ENCODE measurements at places on chromosomes 1 and 21. TPM values are rescaled to one million over a fixed set of nuclear protein-coding genes. Genes with fewer than 3 reads are reported as not detected.

AGMAT gene
- not detected for total RNA-seq

BATF3 gene
- 1.8 TPM for total RNA-seq

DNA sequence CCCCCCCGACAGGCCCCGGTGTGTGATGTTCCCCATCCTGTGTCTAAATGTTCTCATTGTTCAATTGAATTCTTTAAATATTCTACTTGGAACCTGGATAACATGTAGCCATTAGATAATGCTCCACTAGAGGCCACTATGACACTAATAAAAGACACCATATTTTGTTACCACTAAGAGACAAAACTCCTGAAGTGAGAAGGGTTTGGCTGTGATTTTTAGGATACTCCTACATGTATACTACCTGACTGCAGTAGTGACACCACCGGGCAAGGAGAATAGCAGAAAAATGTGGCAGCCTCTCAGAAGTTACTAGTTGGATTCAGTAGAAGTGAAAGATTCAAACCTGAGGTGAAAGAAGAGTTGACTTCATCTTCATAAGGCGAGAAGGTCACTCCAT is 36.0 kb downstream of the F5 start:
- no peak for DNase-seq

- no peak for DNase-seq
Observed at GRCh38 chr21:31798842-31799704, 67.2 kb upstream of the SCAF4 start.

GRCh38 chr1:98333406-98333805 is 328.1 kb upstream of the SNX7 start:
- no peak for DNase-seq
